Activated T-helper 17 cell treated with anti-CD3 and anti-CD28 coated beads, Interleukin-2, amount 50 U/mL, for 72 hours (primary cell): ENCODE measurements at places on chromosomes 11 and 22. TPM values are rescaled to one million over a fixed set of nuclear protein-coding genes. Genes with fewer than 3 reads are reported as not detected.

GRCh38 chr11:23010790-23011335 is 150.6 kb upstream of the CCDC179 start:
- ATAC-seq: no peak

The OR52E8 gene
- not detected for total RNA-seq

- ATAC-seq: peak; percentile 35
Measured at GRCh38 chr22:29689880-29690213, 30.0 kb upstream of the CABP7 start.

The CALCA gene
- total RNA-seq: not detected
